ENCODE measurements at places on chromosomes 13 and 19.

DNA sequence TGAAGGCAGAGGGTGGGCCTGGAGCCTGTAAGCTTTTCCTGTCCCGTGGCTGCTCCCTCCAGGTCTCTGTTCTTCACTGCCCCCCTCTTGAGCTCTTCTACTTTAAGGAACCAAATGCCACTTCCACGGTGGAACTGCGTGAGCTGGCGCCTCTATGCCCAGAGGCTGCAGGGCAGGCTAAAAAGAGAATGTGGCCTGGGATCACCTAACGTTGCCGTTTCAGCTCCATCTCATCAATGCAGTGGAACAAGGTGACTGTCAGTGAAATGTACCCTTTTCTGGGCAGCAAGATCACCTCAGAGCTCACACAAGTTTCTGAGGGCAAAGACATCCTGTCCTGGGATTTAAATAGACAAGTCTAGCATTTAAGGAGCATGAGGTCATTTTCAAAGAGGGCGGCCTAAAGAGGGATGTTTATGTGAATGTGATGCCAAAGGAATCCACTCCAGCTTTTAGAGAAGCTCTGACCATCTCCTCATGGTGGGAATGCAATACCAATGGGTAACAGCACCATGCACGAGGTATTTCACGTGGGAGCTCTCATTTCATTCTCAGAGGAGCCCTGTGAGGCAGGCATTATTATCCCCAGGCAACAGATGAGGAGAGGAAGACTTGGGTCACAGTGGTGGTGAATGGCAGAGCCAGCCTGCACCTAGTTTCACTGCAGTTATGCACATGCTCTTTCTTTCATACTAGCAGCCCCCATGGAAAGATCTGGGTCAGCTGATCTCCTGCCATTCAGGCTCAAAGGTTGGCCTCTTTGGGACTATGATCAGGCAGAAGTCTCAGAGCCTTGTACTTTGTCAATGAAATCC, 39.3 kb downstream of the RGCC start:
- DNase-seq, result peak; percentile 12

- DNase-seq, result no peak
Observed at GRCh38 chr19:45767410-45767880, 1.6 kb downstream of the SIX5 start.

- DNase-seq, result no peak
Observed at GRCh38 chr19:19257137-19257536, 16.0 kb downstream of the TM6SF2 start.

DNA sequence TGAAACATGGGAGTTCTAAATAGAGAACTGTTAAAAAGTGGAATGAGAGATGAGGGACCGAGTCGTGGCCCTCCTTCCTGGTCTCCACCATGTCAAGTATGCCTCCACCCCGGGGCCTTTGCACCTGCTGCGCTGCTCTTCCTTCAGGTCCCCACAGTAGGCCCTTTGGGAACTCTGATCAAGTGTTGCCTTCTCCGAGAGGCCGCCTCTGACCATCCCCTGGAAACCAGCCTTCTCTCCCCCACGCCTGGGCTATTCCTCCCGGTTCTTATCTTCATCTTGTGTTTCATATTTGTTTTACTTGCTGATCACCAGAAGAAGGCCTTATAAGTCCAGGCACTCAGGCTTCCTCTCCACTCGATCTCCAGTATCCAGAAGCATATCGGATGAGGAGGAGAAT, 40.0 kb downstream of the IRS2 start:
- no peak for DNase-seq

DNA sequence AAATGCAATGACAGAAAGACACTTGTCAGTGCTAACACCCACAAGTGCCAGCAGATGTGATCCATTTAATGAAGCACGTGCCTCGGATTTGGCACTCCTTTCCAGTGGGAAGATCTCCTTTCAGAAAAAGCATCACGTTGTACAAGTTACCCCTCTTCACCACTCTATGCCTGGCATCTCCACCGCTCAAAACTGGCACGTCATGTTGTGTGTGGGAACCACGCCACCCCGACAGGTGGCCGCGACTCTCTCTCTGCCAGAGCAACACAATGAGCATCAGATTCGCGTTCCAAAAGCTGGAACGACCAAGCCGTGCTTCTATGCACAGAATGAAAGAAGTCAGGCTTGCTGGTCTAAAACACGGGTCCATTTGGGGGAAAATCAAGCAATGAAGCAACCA, 24.3 kb downstream of the TMTC4 start:
- DNase-seq, result no peak

DNA sequence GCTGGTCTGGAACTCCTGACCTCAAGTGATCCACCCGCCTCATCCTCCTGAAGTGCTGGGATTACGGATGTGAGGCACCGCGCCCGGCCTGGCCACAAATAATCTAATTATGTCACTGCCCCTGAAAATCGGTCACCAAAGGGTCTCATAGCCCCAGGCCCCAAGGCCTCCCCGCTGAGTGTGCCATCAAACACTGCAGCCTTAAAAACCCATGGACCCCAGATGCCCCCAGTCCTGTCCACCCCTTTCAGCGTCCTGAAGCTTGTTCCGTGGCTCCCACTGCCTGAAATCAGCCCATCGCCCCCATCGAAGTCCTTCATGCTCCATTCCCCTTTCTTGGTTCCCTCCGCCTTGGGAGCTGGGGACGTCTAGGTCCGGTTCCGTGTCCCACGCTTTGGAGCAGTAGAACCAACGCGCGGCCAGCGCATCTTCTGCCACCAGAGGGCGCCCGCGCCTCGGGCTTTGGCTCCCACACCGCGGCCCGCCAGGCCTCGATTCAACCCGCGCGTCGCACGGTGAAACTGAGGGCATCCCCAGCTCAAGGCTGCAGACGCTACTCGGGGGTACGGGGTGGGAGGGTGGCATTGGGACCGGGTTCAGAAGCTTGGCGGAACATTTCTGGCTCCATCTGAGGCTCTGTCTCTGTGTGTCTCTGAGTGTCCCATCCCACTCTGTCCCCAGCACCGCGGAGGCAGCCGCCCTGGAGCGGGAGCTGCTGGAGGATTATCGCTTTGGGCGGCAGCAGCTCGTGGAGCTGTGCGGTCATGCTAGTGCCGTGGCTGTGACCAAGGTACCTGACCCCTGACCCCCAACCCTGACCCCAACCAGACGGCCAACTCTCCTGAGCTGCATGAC, 3.5 kb downstream of the YJEFN3 start:
- peak; percentile 34 for DNase-seq

DNA sequence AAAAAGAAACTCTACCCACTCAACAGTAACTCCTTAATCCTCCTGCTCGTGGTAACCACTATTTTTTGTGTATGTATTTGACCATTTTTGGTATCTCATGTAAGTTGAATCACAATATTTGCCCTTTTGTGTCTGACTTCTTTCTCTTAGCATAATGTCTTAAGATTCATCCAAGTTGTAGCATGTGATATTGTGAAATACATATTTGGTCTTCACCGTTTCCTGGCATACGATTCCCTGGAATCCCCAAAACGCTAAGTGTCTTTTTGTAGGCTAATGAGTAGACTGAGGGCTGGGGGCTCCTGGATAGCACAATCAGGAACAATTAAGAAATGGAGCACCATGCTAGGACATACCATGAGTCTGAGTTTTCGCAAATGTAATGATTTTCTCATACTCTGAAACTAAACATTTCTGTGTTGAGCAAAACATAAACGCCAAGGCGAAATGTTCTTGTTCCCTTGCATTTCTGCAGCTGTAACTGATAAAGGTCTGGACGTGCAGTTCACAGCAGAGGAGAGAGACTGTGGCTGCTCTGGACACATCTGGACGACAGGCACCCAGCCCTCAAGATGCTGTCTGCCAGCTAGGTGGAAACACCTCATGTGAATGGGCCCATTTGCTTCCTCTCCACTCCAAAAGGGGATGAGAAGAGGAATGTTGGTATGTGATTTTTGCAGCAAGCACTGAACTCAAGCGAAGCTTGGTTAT, 38.4 kb downstream of the BRD4 start:
- no peak for DNase-seq

DNA sequence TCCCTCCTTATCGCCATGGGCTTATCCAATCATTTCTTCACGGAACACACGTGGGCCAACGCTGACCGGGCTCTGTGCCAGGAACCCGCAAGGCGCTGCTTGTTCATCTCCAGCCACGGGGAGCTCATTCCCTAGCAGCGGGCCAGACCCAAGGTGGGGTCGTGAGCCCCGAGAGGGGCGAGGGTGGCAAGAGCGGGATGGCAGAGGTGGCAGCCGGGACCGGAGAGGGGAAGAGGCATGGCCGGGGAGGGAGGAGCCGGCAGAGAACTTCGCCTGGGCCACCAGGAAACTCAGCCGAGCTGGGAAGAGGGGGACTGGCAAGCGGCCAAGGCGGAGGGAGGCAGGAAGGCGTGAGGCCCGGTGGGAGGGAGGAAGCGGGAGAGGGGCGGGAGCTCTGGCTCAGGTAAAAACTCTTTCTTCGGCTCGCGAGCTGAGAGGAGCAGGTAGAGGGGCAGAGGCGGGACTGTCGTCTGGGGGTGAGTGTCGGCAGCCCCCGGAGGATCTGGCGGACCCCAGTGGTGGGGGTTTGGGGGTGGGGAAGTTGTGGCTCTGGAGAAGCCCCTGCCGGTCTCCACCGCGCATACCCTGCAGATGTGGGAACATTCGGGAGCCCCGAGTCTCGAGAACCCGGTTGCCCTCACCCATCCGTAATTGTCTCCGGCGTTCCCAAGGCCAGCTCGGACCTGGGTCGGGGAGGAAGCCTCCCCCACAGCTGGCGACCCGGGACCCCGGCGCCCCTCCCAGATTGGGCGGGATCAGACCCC, at the start of gene B3GNT3:
TSS of gene B3GNT3 (plus strand) at position 408 of the 764 bp plus-strand sequence. CDS start 12,670 bp downstream, outside the sequence.
- no peak for DNase-seq

GRCh38 chr13:110301606-110302553, 5.1 kb downstream of the COL4A1 start:
- peak; percentile 68 for DNase-seq

DNA sequence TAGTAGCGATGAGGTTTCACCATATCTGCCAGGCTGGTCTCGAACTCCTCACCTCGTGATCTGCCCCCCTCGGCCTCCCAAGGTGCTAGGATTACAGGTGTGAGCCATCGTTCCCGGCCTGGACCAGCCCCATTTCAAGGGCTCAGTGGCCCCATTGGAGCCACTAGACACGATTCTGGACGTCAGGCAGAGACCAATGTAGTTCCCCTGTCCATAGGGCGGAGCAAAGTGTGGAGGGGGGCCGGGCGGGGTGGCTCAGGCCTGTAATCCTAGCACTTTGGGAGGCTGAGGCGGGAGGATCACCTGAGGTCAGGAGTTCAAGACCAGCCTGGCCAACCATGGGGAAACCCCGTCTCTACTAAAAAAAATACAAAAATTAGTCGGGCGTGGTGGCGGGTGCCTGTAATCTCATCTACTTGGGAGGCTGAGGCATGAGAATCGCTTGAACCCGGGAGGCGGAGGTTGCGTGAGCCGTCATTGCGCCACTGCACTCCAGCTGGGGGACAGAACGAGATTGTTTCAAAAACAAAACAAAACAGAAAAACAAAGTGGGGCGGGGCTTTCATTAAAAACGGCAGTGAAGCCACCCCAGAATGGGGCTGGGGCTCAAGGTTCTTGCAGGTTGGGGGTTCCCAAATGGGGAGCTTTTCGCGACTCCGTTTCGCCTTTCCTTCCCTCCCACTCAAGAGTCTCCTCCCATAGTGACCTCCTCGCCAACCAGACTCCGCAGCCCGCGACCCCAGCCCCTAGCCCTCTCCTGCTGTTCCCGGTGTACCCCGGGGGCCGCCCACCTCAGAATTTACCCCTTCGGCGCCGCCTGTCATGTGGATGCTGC, 758 bp upstream of the TECR start:
- no peak for DNase-seq

GRCh38 chr19:29422486-29423085, 103.2 kb upstream of the VSTM2B start:
- no peak for DNase-seq

DNA sequence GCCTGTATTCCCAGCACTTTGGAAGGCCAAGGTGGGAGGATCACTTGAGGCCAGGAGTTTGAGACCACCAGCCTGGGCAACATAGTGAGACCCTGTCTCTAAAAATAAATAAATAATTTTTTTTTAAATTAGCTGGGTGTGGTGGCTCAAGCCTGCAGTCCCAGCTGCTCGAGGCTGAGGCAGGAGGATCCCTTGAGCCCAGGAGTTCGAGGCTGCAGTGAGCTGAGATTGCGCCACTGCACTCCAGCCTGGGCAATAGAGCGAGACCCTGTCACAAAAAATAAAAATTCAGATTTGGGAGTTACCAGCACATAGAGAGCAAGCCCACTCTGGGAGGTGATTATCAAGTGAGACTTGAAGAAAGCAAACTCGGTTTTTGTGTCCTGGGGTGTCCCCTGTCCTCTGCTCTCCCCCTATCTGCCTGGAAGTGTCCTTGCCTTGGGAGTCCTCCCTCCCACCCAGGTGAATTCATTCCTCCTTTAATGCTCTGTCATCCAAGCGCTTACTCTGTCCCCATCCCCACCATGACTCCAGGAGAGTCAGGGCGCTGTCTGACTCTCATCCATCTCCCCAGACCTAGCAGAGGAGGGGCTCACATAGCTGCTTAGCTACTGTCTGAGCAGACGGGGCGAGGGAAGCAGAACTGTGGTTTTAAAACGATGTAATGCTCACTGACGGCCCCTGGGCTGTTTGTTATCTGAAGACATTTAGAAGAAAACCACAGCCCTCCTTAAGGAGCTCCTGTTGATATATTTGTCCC, 146.8 kb downstream of the STK24 start:
- DNase-seq, result no peak

GRCh38 chr13:45538382-45538781, 73.6 kb downstream of the COG3 start:
- no peak for DNase-seq

DNA sequence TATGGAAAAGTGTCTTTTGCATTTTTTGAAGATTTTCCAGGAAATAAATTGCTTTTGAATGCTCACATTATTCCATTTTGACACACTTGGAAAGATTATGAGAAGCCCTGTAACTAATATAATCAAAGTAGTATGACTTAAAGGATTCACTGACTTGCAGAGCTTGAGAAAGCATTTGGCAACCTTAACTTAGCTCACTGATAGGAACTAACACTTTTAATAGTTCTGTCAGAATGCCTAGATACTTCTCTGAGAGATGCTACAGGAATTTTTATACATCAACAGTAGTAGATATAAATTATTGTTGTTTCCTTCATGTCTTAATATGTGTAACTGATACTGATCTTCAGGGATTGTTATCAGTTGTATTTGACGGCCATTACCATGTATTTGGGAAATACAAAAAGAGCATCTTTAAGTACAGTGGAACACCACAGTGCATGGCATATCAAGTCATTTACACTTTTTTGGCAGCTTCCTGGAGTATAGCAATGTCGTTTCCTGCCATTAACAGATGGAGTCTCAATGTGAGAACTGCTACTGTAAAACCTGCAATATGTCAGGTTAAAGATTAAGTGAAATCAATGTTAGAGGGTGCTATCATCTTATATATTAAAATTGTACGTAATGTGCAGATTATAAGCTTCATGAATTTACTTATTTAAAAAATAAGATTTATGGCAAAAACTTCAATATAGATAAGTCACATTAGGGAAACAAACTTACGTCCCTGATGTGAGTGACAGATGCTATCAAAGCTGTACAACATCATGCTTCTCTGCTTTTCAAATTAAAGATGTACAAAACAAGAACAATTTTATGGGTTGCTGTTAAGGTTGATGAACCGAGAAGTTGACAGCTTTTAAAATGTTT, 1159.8 kb upstream of the MIR17HG start:
- no peak for DNase-seq

GRCh38 chr19:8681345-8682029, 17.1 kb downstream of the ACTL9 start:
- DNase-seq, result peak; percentile 18
